Lung (tissue), 17 donors: ENCODE measurements at places on chromosomes 11 and 22.

DNA sequence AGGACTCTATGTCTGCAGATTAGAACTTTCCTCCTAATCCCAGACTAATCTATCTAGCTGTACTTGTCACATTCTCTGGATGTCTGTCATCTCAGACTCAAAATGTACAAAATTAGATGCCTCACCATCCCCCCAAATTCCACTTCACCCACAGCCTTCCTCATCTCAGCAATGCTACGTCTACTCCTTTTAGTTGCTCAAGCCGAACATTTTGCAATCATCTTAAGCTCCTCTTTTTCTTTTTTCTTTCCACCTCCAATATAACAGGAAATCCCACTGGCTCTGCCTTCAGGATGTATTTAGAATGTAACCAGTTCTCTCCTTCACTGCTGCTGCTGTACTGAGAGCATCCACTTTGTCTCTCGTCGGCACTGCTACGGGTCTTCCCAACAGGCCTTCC, 1091.8 kb downstream of the TBC1D22A start:
- no peak for DNase-seq

- no peak for DNase-seq
These were observed 84.0 kb downstream of the THAP12 start for GRCh38 chr11:76296731-76297542.

DNA sequence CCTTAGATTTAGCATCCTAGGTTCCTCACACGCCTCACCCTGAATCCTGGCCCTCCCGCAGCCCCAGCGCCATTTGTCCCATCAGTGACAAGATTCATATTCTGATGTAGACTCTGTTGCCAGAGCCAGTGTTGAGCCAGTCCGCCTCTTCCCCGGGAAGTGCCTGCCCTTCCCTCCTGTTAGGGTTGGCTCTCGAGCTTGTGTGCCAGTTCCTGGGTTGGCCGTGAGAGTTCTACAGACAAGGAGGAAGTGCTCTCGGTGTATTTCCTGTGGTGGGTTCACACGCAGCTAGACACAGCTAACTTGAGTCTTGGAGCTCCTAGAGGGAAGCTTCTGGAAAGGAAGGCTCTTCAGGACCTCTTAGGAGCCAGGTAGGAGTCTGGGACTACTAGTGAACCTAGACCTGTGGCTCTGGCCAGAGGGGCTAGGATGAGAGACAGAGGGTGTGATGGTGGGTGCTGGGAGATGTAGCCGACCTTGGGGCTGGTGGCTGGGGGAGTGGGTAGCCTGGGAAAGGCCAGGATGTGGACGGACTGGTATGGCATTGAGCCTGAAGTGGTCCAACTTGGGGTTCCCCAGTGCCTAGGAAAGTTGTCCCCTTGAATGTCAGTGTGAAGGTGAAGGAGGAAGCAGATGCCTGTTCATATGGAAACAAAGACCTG, at the start of gene IL18BP:
Gene IL18BP (plus strand): TSS at position 261 of the 662 bp plus-strand sequence. CDS start 1,076 bp downstream, outside the sequence.
- no peak for DNase-seq

DNA sequence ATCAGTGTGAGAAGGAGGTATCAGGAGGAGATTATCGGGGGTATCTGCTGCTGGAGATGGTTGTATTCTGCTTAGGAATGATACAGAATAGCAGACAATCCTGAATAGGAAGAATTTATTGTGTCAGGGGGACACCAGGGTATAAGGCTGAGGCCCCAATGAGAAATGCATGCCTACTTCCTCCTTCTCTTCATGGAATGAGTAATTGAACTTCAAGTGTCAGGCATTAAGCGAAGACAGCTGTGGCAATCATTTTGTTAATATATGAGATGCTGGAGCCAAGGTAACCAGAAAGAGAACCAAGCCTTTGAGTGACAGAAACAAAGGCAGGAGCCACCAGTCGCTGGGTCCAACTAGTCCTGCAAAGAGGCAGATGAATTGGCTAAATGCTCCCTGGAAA, 49.1 kb downstream of the KIRREL3 start:
- DNase-seq, result no peak

DNA sequence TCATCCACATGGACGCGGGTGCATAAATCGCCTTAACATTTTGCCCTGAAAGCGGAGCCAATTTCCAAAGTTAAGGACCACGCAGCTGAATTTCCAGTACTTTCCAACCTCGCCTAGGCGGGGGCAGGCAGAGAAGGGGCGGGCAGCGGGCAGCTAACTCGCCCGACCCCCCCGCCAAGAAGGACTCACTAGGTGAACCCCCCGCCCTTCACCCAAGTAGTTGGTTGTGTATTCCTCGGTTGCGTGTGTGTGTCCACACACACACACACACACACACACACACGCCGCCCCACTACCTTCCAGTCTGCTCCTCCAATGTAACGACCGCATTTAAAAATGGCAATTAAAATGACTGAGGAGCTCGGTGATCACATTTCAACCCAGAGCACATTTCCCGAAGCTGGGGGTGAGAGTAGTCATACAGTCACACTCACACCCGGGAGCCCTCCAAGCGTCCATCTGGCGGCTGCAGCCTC, 1.4 kb downstream of the TENM4 start:
- DNase-seq, result no peak

DNA sequence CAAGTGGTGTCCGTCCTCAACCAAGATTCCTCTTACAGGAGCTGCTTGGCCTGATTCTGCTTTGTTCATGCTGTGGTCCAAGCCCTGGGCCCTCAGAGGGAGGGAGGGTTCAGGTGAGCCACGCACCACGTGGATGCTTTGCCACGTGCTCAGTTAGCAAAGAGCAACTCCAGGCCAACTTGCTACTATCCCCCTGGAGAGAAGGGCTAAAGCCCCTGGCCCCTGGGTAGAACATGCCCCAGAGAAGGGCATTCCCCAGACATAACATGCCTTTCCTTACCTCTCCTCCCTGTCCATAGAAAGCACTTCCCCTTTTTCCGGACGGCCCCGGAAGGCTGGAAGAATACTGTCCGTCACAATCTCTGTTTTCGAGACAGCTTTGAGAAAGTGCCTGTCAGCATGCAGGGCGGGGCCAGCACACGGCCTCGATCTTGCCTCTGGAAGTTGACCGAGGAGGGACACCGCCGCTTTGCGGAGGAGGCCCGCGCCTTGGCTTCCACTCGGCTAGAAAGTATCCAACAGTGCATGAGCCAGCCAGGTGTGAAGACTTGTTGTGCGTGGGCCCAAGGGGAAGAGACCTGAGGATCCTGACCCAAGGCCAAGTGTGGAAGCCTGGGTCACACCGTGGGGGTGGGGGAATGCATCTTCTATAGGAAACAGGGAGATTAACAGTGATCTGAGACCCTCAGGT, 8.8 kb downstream of the FOXR1 start:
- peak; percentile 29 for DNase-seq

- DNase-seq, result peak; percentile 29
These were observed 123.9 kb downstream of the CTNND1 start for GRCh38 chr11:57885298-57886050.

DNA sequence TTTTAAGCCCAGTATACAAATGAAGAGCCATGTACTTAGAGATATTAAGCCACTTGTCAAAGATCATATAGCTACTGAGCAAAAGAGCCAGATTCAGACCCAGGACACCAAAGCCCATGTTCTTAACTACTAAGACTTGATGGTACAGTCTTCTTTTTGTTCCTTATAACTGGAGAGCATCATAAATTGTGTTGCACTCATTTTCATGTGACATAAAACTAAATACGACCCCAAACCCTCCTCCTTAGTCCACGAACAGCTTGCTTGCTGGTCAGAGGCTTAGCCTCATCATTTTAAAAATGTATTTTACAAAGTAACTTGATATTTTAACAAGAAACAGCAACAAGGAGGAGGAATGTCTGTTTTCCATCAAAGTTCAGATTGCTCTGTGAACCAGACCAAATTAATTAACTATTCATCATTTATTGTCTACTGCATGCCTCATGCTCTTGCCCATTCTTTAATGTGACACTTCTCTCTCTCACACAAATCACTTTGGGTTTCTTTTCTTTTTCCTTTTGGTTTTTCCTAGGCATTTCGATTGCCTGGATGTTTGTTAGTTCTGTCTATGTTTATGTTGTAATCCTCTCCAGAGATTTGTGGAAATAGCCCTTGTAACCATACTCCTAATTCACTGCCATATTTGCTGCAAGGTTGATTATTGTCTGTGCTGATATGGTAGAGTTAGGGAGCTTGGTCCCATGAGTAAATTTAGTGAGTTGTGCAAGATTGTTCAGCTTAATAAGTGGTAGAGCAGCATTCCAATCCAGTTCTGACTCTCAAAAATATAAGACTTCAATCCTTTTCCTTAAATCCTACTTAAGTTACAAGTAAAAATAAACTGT, 8.4 kb upstream of the ARHGAP20 start:
- DNase-seq, result no peak

GRCh38 chr11:23632293-23632692, 772.0 kb upstream of the CCDC179 start:
- DNase-seq, result no peak

- no peak for DNase-seq
These were observed 39.5 kb upstream of the CD44 start for GRCh38 chr11:35099278-35100012.

GRCh38 chr11:131665344-131665968, 295.0 kb downstream of the NTM start:
- DNase-seq, result no peak
